ENCODE measurements at places on chromosomes 4 and X.
A peak's percentile ranks its signal among the peaks of the same experiment; 100 is the strongest.

- DNase-seq = no peak
Observed at GRCh38 chr4:10897076-10897475, 212.5 kb upstream of the CLNK start.

DNA sequence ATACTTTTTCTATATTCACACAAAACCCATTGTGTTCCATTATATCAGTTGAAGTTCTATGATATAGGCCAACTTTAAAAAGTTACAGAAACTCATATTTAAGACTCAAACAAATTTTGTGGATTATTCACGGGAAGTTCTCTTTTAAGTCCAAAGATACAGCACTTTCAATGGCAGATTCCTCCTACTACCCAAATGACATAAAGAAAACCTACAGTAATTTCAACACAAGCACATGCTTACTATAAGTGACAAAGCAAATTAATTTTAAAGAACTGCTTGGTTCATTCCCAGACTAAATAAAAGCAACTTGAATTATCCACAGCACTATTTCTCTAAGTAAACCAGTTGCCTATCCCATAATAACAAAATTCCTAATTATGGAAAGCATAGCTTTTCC is 4.1 kb downstream of the PPA2 start:
- DNase-seq = no peak

DNA sequence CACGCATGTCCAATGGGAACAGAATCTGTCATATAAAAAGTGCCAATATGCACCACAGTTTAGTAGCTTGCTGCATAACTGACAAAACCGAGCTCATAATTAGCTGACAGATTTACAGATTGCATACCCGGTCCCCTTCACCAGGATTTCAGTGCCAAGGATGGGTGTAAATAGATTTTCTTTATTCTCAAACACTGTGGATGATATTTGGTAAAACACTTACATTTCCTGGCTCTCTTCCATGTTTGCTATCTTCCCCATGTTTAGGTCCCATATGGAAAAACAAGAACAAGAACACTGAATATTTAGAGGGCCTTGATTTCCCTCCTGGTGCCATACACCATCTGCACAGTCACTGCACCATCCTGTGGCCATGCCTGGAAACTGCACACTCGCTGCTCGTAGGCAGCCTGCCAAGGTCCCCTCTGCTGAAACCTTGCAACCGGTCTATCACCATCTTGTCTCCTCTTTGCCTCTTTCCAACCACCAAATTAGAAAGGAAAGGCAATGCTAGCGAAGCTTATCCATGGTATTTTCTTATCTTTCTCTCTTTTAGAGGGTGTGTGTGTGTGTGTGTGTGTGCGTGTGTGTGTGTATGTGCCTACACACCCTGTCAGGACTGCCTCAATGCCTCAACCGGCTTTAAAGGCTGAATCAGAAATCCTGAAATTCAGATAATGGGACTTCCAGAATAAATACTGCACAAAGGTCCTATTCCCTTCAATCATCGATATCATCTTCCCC is 124.2 kb upstream of the MBNL3 start:
- peak; percentile 55 for DNase-seq

DNA sequence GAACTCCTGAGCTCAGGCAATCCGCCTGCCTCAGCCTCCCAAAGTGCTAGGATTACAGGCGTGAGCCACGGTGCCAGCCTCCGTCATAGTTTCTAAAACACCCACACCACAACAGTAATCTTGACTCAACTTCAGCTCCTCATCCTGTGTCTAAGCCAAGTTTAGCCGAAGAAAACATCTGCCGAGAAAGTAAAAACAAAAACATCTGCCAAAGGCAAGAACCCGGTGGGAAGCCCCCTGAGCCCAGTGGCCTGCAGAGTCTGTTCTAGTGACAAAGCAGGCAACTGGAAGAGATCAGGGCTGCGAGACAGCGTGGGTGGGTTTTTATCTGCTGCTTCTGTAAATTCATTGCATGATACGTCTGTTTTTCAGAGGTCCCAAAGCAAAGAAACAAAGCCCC is 26.6 kb upstream of the CD99 start:
- peak; percentile 92 for DNase-seq

DNA sequence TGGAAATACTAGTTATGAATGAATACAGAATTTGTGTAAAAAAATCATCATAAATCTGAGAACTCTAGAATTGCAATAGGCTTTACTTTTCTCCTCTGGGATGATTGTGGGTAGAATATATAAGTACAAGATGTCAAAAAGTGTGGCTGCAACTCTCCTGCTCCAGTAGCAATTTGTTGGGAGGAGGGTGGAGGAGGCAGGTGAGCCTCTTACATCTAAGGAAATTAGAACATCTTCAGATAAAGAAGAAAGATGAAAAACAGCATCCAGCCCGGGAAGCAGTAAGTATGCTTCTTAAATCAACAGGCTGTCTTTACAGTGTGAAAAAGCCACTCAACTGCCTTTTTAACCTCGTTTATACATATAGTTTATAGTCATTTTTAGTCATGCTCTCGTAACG is 83.7 kb downstream of the ATP8A1 start:
- no peak for DNase-seq

DNA sequence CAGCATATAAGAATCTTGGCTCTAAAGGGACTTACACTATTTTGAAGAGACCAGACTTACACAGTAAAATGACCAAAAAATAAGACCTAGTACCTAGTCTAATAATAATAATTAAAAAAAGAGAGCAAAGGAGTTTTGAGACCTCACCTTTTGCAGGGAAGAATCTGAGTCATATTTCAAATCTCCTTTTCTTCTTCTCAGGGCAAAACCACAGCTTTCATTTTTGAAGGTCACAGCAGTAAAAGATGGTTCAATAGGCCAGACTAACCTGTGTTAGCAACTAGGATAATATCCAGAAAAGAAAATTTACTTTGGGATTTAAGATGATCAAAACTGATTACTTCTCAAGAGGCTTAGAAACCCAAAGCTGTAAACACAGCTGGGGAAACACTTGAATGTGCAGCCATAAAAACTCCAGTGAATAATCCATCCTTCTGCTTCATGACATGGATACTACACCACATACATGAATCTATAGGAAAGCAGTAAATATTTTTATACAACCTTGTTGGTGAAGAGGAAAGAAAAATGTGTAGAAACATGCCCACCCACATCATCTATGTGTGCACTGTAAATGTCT is 25.9 kb upstream of the LNX1 start:
- no peak for DNase-seq

DNA sequence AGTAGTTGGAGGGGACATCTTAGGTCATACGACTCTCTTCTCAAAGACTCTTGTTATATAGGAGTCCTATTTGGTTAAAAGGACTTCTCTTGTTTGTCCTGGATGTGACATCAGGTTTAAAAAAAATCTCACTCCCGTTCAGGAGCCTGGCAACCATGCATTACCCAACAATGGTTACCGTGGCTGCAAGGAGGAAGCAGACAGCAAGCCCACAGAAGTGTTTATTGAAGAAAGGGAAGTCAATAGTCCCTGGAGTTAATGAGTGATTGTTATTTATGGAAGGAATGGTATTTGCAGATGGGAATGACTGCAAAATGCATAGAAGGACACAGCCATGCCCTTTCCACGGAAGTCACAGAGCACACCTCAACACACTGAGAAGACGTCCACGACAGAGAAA is 75.9 kb upstream of the ENPP6 start:
- DNase-seq = no peak

DNA sequence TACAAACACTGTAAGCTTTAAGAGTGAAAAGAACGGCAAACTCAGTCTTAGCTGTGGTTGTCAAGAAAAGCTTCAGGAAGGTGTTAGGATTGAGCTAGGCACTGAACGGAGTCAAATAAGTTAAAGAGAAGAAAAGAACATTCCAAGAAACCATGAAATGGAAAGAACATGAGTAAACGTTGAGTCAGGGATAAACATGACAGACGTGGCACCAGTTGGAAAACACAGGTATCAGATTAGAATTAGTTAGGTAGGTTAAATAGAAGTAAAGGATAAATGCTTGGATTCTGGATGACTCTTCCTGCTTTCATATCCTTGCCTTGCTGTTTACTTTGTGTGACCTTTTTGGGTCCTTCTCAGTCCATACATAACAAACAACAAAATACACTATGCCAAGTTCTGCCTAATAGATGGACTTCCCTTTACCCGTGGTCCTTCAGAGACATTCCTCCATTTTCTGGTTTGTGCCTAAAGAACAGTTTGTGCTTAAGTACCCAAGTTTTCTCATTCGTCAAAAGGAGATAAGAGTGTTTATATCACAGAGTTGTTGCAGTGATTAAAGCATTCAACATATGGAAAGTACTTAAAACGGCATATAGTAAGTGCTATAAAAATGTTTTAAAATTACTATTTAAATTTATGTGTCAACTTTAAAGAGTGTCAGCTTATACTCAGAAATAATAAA is 446.9 kb downstream of the TMA16 start:
- DNase-seq = no peak

GRCh38 chrX:31546126-31546525 is 474.3 kb upstream of the FTHL17 start:
- peak; percentile 89 for DNase-seq

- no peak for DNase-seq
Observed at GRCh38 chr4:99816545-99817308, at the start of gene DAPP1. TSS of gene DAPP1 (plus strand) at chr4:99816827. CDS start at chr4:99816914, 87 bp downstream.

DNA sequence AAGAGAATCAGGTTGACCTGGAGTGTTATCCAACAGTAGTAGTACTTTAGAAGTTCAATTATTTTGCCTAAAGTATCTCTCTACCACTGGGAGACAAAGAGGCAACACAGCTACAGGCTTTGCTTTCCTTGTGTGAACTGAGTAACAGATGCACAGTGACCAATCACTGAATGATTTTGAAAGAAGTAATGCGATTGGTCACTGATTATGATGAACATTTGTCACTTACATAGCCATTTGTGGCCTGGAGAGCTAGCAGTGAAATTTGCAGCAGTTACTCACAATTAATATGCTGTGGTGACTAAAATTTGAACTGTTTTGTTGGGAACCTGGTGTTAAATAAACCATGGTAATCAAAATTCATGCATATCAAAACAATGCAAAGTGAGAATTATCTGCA is 508.7 kb upstream of the DIPK2B start:
- peak; percentile 47 for DNase-seq

GRCh38 chr4:166363198-166363597 is 490.2 kb downstream of the TLL1 start:
- no peak for DNase-seq

- DNase-seq = no peak
Observed at GRCh38 chr4:157246964-157247363, 26.4 kb downstream of the GRIA2 start.

- DNase-seq = no peak
Observed at GRCh38 chrX:51598899-51599298, 19.8 kb downstream of the CENPVL3 start.

GRCh38 chrX:98207947-98208346 is 1324.2 kb downstream of the RPA4 start:
- no peak for DNase-seq

DNA sequence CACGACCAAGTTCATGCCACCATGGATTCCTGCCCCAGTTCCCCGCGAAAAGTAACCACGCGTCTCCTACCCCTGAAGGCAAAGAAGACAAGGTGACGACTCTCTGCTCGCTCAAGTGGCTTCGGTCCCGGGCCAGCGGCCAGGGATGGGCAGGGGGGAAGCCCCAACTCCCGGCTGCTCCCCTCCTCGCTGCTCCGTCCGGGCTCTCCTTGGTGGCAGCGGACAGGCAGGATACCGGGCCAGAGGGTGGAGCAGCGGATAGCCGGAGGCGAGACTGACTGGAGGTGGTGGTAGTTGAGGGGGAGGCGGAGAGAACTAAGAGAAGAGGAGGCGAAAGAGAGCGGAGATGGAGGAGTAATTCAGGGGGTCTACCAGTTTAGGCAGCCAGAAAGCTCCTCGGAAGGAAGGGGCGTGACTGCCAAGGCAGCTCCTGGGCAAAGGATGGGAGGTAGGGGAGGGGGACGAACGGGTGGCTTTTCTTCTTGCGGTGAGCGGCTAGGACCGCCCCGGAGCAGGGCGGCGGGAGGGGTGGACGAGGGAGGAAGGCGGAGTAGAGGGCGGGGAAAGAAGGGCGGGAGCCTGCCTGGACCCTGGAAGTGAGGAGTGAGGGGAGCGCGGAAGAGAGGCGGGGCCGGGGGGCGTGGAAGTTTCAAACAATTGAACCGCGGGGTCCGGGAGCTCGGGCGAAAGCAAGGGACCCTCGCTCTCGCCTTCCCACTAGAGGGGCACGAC is at the start of gene AMOT:
Gene AMOT (minus strand): TSS at position 450 of the 732 bp plus-strand sequence. CDS start 17,705 bp downstream, outside the sequence.
- DNase-seq = peak; percentile 68

DNA sequence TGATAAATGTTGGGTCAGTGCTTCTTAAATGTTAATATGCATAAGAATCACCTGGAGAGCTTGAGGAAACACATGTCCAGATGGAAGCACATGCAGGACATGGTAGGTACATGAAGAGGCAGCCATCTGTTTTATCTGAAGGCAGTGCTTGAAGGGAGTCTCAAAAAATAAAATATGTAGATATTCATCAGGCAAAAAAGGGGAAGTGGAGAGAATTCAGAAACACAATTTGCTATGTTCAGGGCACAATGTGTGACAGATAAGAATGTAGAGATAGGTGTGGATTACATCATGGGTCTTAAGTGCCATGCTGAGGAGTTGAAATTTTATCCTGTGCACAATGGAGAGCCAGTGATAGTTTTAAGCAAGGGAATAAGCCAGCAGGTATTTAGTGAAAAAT is 59.6 kb upstream of the CASK start:
- no peak for DNase-seq

DNA sequence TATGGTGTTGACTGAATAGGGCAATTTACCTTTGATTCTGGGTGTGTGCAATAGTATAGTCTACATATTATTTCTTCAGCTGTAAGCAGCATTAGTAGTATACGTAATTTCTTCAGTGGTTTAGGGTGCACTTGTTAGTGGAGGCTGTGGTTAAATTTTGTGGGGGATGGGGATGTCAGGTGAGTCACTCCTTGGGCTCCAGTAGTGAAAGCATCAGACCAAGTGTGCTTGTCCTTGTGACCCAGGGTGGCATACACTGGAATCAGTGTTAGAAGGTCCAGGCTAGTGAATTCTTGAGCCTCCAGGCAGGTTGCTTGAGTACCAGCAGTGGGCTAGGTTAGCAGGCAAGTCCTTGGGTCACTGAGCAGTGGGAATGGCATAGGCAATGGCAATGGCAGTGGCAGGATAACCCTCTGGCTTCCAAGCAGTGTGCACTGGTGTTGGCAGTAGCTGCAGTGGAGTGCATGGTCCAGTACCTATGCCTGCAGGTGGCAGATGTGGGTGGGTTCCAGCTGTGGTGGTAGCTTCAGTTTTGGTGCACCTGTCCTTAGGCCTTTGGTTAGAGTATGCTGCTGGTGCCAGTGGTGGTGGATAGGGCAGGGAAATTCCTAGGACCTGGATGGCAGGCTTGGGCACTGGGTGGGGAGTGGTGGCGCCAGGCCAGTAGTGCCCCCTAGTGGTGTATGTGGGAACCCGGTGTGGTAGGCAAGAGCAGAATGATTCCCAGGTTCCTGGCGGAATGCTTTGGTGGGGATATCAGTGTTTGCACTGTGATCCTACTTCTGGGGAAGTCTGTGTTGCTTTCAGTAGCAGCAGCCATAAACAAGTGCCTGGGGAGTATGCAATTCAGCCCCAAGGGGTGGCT is 531.0 kb downstream of the SMARCA1 start:
- DNase-seq = no peak

DNA sequence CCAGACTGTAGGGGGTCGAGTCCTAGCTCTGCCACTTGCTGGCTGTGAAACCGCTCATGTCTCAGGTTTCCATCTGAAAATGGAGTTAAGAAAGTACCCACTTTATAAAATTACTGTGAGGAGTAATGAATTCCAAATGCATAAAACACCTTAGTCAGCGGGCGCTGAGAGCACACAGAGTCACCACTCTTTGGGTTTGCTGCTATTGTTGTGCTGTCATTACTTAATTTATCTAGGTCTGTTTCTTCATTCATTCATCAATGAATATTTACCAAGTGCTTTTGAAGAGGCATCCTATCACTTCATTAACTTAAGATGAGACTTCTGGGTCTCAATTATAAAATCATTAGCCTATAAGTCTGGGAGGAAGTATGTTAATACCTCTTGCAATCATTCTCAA is 317.3 kb downstream of the FBXW7 start:
- DNase-seq = no peak

All from GM23248 (cell line).